ENCODE measurements at places on chromosomes 6 and 20.

DNA sequence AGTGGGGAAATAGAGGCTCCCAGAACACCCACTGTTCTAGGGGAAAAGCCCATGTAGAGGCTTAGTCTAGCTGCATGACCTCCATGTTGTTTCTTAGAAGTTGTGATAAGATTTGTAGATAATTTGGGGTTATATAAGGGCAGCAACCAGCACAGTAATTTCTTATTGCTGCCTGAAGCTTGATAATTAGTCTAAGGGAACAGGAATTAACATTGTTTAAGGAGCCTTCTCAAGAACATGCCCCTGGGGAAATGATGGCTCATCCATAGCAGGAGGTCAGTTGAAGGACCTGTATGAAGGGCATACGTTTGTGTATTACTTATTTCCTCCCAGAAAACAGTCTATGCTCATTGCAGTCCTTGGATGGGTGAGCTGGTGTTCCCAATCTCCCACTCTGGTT is 170.7 kb upstream of the SCGN start:
- no peak for DNase-seq

DNA sequence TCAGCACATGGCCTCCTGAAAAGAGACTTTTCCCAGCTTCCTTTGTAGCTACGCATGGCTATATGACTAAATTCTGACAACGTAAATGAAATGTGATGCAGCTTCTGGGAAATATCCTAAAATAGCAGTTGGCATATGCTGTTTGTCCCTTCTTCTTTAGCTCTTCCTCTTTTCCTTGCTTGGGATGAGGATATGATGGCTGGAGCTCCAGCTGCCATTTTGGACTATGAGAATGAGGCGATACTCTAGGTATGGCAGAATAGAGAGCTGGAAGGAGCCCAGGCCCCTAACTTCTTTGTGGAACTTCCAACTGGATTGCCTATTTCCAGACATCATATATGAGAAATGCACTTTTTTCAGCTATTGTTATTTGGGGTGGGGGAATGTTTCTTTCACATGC is 5.3 kb upstream of the ZFP64 start:
- no peak for DNase-seq

DNA sequence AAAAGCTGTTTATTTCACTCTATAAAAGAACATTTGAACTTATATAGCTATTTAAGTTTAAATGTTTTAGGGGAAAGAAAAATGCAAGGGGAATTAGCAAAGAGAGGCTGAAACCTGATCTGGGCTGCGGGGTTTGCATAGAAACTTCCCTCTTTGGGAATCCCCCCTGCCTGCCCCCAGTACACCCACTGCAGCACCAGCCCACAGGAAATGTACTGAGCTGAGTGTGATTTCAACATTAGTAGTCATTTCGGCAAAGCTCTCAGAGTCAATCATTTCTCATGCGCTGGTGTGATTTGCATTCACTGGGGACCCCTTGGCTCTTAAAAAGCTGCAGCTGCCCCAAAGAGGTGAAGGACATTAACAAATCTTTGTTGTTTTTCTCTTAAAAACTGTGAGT is 859.4 kb downstream of the MAFB start:
- DNase-seq, result no peak

DNA sequence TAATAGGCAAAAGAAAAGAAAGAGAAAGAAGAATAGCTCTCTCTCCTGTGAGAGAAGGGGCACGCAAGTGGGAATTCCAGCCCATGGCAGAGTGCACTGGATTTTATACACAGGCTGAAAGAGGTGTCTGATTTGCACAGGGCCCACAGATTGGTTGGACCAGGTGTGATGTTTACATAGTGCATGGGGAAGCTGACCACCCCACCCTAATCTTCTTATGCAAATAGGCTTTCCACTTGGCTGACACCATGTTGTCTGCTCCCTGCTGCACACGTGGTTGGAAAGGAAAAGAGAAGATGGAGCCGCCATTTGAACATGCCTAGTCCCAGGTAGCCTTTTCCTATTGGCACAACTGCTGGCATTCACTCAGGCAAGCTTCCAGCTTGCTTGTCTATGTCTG is 20.2 kb downstream of the MICA start:
- DNase-seq, result peak; percentile 66

GRCh38 chr6:35977308-35977707 is 47.1 kb downstream of the SLC26A8 start:
- DNase-seq, result no peak

GRCh38 chr6:80642452-80642851 is 536.0 kb downstream of the BCKDHB start:
- DNase-seq, result no peak

- no peak for DNase-seq
Measured at GRCh38 chr6:147689398-147689797, 180.9 kb downstream of the SAMD5 start.
